Endothelial cell of umbilical vein (primary cell): ENCODE measurements at places on chromosomes 2 and 18. TPM values are rescaled to one million over a fixed set of nuclear protein-coding genes. Genes with fewer than 3 reads are reported as not detected.

Gene IL36B
- total RNA-seq = not detected in 2 replicates

Gene PRADC1
- 19.6 and 21.8 TPM in 2 replicates for total RNA-seq

Gene STK16
- total RNA-seq = 18.8 and 21.1 TPM in 2 replicates

Gene FEV
- total RNA-seq = not detected in 2 replicates

Gene CENPA
- total RNA-seq = 33.1 and 34.1 TPM in 2 replicates

Gene L3MBTL4
- 0.18 and 0.80 TPM in 2 replicates for total RNA-seq

Gene PCARE
- total RNA-seq = not detected in 2 replicates

Gene IWS1
- total RNA-seq = 44.9 and 51.0 TPM in 2 replicates

Gene WBP1
- total RNA-seq = 44.5 and 50.5 TPM in 2 replicates

Gene SCN3A
- total RNA-seq = not detected in 2 replicates

Gene GRHL1
- total RNA-seq = 0.85 and 1.1 TPM in 2 replicates

Gene TRIP12
- 256 and 278 TPM in 2 replicates for total RNA-seq

Gene REL
- total RNA-seq = 11.7 and 12.8 TPM in 2 replicates

Gene ATP6V1C2
- 0.13 TPM in 1 of 2 replicates, not detected in the other for total RNA-seq

Gene ARHGAP15
- total RNA-seq = not detected in 2 replicates
